ENCODE measurements at places on chromosomes 6 and 20.

GRCh38 chr20:63194007-63194796, 21.7 kb downstream of the YTHDF1 start:
- no peak for DNase-seq

- DNase-seq: no peak
These were observed 22.2 kb downstream of the RBCK1 start for GRCh38 chr20:430091-430999.

- DNase-seq: no peak
These were observed 2.9 kb downstream of the BIRC7 start for GRCh38 chr20:63238514-63239125.

- DNase-seq: no peak
These were observed 14.5 kb upstream of the B4GALT5 start for GRCh38 chr20:49727894-49728885.

DNA sequence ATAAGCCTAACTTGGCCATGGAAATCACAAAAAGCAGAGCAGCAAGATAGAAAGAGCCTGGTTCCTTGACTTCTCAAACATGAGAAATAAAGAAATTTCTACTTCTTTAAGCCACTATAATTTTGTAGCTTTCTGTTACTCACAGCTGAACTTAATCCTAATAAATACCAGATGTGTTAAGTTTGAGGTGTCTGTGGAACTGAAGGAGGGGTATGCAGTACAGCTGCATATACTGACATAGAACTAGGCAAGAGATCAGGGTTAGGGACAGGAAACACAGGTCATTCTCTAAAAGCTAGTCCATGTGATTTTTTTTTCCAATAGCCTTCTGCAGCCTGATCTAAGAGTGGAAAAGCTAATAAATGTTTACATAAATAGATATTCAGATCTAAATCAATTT, 123.9 kb downstream of the COL12A1 start:
- no peak for DNase-seq

GRCh38 chr20:19141998-19142397, 70.4 kb upstream of the SLC24A3 start:
- no peak for DNase-seq

GRCh38 chr6:148629592-148630465, 117.0 kb upstream of the UST start:
- DNase-seq: no peak

DNA sequence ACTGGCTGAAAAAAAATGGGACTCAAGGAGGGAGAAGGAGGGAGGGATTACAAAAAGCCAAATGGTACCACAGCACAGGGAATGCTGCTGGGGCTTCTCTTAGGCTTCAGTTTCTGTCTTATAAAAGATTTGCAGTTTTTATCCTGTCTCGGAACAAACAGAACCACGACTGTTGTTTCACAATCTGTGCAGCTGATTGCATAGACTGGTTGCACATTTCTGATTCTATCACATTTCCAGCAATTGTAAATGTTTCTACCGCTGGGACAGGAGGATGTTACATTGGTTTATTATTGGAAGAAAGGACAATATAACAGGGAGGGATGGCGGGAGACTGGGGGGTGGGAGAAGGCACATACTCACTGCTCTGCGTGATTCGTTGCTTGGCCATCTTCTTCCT, 73.5 kb upstream of the ARID1B start:
- DNase-seq: no peak

- DNase-seq: no peak
These were observed 329.1 kb downstream of the PLCB1 start for GRCh38 chr20:8461186-8461585.

DNA sequence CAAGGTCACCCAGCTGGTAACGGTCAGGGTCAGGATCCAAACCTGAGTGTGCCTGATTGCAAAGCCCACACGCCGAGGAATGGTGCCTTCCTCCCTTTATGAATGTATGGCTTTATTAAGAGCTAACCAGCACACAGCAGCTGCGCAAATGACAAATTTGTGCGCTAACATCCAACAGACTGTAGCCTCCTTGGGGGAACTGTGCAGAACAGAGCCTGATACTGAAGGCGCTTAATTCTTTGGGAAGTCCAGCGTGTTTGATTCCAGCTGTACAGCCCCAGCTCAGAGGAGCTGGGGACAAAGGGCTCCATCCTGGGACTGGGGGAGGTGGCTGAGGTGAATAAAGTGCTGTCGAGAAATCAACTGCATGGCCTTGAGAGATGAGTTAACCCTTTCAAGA, 75.7 kb upstream of the JARID2 start:
- DNase-seq: no peak

GRCh38 chr6:136979206-136979605, 57.1 kb downstream of the SLC35D3 start:
- no peak for DNase-seq

DNA sequence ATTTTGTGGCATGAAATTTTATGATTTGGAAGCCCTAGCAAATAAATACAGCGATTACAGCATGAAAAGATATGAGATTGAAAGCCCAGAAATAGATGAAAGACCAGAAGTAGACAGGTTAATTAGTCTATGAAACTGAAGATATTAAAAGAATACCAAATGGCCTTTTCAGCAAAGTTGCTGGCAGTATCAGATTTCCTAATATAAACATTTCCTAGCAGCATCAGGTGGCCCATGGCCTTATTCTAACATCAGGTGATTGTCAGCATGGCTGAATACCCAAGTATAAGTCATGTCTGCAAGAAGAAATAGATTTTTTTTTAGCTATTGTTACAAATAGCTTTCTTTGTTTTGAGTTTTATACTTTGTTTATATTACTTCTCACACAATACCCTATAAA, 93.2 kb downstream of the CLVS2 start:
- DNase-seq: no peak

DNA sequence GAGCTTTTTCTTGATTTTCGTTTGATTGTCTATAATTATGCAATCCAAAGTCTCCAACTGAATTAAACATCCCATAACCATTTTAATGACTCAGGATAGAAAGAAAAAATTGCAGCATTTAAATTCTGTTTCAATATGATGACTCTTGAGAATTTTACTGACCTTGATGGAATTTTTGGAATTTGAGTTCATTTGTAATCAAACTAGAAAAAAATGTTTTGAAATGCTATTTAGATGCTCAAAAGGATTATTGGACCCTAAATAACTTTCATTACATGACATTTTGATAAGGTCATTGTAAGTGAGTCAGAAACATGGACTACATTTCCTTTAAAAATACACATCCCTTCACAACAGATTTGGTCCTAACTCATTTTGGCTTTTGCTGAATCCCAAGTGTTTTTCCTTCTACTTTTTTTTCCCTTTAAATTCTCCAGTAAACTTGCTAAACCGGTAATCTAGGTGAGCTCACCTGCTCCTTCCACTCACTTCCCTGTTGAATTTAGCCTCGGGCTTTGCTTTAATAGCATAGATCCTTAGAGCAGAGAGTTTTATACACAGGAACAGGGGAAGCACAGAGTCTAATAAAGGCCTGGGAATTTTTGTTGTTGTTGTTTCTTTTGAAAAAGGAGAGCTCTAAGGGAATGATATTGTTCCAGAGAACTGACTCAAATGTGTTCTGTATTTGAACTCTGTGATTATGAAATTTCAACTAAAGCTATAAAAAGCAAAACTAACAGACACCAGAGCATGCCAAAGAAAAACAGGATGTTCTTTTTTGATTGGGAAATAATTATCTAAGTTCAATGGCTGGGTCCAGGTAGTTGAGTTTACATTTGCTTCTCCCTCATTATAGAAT, 1088.2 kb upstream of the CITED2 start:
- DNase-seq: no peak

DNA sequence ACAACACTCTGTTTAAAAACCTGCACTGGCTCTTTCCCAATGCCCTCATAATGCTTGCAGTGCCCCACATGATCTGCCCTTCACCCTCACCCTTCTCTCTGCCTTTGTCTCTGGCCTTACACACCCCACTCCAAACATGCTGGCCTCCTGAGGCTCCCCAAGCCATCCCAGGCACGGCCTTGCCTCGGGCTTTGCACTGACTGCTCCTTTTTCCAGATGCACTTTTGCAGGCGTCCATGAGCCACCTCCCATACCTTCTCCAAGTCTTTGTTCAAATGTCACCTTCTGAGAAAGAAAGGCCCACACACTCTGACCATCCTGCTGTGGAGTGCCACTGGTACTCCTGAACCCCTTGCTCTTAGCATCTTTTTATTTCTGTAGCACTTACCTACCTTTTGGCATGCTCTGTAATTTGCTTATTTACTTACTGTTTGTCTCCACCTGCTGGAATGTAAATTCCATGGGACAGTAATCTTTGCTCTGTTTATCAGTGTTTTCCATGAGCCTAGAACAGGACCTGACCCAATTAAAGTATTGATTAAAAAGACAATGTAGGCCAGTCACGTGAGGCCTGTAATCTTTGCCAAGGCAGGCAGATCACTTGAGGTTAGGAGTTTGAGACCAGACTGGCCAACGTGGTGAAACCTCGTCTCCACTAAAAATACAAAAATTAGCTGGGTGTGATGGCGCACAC, 30.7 kb downstream of the GFRA4 start:
- no peak for DNase-seq

- DNase-seq: no peak
These were observed 185.5 kb upstream of the TNFAIP3 start for GRCh38 chr6:137681445-137682009.

DNA sequence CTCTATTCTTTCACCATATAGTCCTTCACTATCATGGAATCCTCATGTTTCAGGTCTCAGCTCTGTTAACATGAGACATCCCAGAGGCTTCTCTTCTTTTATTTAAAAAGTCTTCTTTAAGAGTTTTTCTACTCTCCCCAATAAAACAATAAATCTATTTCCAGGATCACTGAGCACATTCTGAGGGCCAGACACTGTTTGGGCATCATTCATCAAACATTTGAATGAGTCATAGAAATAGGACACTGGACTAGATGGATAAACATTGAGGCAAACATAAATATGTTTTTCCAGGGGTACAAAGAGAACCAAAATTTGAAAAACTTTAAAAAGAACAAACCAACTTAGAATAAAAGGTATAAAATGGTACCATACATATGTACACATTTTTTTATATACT, 554.4 kb downstream of the KIF16B start:
- no peak for DNase-seq

Measured in stimulated activated CD4-positive, alpha-beta T cell treated with anti-CD3 and anti-CD28 coated beads, Interleukin-1b, Interleukin-23, amount 100 ng/mL, for 48 hours (primary cell).